ENCODE measurements at places on chromosomes 3 and 15.
A peak's percentile ranks its signal among the peaks of the same experiment; 100 is the strongest.

DNA sequence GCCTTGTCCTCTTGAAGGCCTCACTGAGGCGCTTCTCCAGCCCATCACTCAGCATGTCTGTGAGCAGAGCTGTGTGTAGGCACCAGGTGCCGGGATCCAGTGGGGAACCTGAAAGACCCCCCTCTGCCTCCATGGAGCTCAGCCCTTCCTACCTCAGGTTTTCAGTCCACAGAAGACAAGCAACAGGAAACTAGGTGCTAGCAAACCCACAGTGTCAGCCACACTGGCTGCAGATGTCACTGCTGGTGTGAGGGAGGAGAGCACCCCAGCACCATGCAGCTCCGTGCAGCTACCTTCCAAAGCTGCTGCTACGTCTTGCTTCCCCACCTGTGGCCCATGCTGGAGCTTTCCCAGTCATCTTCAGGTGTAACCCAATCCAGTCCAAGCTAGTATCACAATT lies 17.9 kb downstream of the PSTPIP1 start:
- DNase-seq, result no peak
- H3K27ac ChIP-seq, result peak overlapping the region; percentile 47
- H3K36me3 ChIP-seq, result no peaks in the 10 kb centered on the region
- peaks cover 7% of the 10 kb centered on the region for H3K27me3 ChIP-seq
- H3K4me1 ChIP-seq, result peaks cover 12% of the 10 kb centered on the region

GRCh38 chr15:57517030-57517671 lies 74.6 kb upstream of the MYZAP start:
- no peaks in the 10 kb centered on the region for H3K27me3 ChIP-seq
- H3K4me1 ChIP-seq, result peaks cover 35% of the 10 kb centered on the region
- no peak for DNase-seq
- H3K4me3 ChIP-seq, result no peak overlapping the region
- H3K27ac ChIP-seq, result peak overlapping the region; percentile 8

- DNase-seq, result no peak
- no peaks in the 10 kb centered on the region for H3K4me1 ChIP-seq
- H3K27ac ChIP-seq, result no peak overlapping the region
- H3K27me3 ChIP-seq, result peaks cover 33% of the 10 kb centered on the region
Observed at GRCh38 chr15:98433346-98433745, 215.0 kb upstream of the IGF1R start.

DNA sequence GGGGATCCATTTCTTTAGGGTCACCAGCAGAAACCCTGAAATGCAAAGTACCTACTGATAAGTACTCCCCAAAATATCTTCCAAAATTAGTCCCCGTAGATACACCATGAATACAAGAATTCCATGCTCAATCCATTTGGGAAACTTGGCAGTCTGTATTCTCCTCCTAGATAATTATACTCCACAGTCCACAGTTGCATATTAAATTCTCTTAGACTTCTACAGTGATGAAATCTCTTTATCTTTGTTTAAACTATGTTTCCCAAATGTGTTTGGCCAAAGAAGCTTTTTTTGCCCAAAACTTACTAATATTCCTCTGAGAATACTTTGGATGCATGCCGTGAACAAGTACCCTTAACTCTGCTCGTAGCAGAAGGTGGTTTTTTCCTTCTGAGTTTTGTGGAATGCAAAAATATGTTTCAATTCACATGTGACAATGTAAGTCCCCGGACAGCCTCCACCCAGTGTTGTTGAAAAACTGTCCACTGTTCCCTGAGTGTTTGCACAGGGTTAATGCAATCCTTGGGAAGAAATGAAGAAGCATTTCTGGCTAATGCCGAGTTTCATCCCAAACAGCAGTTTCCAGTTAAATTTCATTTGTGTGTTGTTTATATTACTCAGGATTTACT lies 126.7 kb downstream of the ARNT2 start:
- H3K27me3 ChIP-seq, result no peaks in the 10 kb centered on the region
- no peak for DNase-seq
- H3K4me3 ChIP-seq, result no peak overlapping the region
- no peak overlapping the region for H3K27ac ChIP-seq

DNA sequence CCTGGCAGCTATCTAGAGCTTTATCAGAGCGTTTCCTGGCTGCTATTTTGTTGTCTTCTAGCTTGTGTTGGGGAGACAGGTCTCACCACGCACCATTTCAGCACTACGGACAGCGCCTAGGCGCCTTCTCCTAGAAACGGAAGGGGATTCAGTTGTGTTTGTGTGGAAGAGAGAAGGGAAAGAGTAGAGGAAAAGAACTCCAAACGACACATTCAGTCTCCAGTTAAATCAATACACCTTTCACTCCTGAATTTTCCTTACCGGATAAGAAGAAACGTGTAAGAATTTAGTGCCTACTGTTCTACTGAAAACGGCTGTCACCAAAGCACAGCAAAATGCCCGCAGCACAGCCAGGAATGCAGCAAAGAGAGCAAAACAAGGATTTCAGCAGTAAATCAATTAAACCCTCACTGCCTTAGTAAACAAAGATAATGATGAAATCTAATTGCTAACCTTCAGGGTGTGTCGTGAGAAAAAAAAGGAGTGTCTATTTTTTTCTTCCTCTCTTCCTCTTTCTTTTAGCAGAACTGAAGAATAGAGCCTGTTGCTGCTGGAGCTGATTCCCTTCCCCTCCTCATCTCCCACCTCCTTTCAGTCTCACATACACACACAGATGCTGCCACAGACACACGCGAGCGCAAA lies 412 bp upstream of the CTXN2 start:
- peaks cover 14% of the 10 kb centered on the region for H3K4me1 ChIP-seq
- H3K27ac ChIP-seq, result no peak overlapping the region
- peak overlapping the region; percentile 79 for H3K4me3 ChIP-seq

DNA sequence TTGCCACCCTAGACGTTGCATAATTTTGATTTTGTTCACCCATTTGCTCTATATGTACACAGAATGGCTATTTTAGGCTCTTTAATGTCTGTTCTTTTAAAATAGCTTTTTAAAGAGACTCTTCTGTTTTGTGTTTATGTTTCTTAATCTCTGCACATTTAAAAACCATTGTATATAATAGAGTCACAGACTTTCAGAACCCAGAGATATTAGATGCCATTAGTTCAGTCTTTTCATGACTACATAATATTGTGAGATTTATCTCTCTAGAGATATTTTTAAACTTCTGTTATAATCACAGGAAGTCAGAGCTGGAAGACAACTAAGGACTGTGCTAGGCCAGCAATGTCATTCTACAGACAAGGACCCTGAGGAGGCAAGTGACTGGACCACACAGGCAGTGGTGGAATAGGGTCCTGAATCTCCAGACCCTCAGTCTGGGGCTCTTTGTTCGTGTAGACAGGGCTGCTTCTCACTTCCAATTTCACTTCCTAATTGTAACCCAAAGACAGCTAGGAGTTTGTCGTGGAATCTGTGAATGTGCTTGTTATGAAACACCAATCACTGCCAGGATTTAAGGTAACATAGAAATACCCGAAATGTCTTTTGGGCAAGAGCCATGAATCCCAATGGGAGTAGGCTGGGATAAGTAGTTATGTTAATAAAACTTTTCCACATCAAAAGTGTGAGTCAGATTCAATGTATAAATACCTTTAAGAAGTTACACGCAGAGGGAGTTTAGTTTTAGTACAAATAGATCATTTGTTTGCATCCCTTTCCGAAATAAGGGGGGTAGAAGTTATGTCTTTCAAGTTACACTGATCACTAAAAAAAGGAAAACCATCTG lies 165.2 kb upstream of the ROPN1 start:
- no peak overlapping the region for H3K27ac ChIP-seq
- H3K27me3 ChIP-seq, result no peaks in the 10 kb centered on the region
- H3K4me3 ChIP-seq, result no peak overlapping the region
- peaks cover 5% of the 10 kb centered on the region for H3K4me1 ChIP-seq
- H3K36me3 ChIP-seq, result peaks cover 11% of the 10 kb centered on the region

DNA sequence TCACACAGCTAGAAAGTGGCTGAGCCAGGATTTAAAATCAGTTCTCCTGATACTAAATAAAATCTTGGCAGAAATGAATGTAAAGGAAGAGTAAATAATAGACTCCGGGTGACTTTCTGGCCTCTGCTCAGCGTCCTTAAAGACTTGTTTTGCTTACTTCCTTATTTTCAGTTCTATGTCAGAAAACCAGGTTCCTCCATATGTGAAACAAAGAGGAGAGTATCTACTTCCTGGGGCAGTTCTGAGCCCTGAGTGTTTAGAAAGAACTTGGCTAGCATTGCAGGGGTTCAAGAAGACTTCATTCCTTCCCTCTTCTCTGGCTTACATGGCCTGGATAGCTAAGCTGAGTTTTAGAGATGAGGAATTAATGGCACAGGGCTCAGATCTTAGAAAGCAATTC lies 222.8 kb upstream of the TLE3 start:
- peaks cover 3% of the 10 kb centered on the region for H3K27me3 ChIP-seq
- no peak overlapping the region for H3K4me3 ChIP-seq
- H3K27ac ChIP-seq, result no peak overlapping the region
- DNase-seq, result no peak
- no peaks in the 10 kb centered on the region for H3K36me3 ChIP-seq

DNA sequence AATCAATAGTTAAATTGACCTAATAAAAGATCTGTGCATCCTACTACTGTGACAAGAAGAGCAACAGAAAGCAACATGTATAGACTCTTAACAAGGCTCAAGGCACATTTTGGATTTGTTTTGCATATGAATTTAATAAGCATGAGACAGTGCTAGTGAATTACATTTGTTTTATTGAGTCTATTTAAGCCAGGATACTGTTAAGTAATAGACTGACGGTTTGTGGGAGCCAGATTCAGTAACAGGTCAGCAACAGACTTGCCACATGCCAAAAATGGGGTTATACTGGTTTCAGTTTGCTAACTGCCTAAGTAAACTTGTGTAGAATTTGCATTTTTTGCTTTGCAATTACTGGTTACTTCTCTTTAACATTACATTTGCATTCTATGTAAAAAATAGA lies 54.0 kb downstream of the MBNL1 start:
- H3K4me3 ChIP-seq, result no peak overlapping the region
- H3K4me1 ChIP-seq, result no peaks in the 10 kb centered on the region
- no peak for DNase-seq
- H3K36me3 ChIP-seq, result peaks cover 14% of the 10 kb centered on the region

- no peak for DNase-seq
- no peaks in the 10 kb centered on the region for H3K36me3 ChIP-seq
- no peak overlapping the region for H3K4me3 ChIP-seq
- H3K27ac ChIP-seq, result no peak overlapping the region
- no peaks in the 10 kb centered on the region for H3K27me3 ChIP-seq
Observed at GRCh38 chr3:95210878-95211277, 1148.0 kb downstream of the NSUN3 start.

- no peak overlapping the region for H3K4me3 ChIP-seq
- H3K36me3 ChIP-seq, result no peaks in the 10 kb centered on the region
- peaks cover 36% of the 10 kb centered on the region for H3K4me1 ChIP-seq
- H3K27ac ChIP-seq, result peak overlapping the region; percentile 38
- peaks cover 7% of the 10 kb centered on the region for H3K27me3 ChIP-seq
Observed at GRCh38 chr3:177287231-177287630, 89.9 kb upstream of the TBL1XR1 start.

DNA sequence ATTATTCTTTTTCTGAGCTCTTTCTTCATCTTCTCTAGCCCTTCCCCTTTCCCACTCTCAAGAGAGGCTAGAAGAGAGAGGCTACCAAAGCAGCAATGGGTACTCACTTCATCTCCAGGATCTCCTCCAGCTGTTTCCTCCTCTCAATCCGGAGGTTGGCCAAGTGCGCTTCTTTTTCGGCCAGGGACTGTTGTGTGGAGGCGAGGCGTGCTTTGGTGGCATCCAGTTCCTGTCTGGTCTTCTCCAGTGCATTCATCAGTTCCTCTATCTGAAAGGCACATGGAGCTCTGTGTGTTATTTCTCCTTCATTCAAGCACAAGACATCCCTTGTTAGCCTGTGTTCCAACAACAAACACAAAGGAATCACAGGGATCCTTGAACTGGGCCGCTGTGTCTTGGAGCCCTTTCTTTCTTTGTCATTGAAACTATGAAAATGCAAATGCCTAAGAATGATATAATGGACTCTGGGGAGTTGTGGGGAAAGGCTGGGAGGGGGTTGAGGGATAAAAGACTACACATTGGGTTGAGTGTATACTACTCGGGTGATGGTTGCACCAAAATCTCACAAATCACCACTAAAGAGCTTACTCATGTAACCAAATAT lies 401.3 kb upstream of the WNT5A start:
- no peak overlapping the region for H3K4me3 ChIP-seq
- no peaks in the 10 kb centered on the region for H3K27me3 ChIP-seq
- no peaks in the 10 kb centered on the region for H3K36me3 ChIP-seq
- H3K27ac ChIP-seq, result no peak overlapping the region

- peaks cover 6% of the 10 kb centered on the region for H3K4me1 ChIP-seq
- no peaks in the 10 kb centered on the region for H3K36me3 ChIP-seq
- H3K27me3 ChIP-seq, result peaks cover 9% of the 10 kb centered on the region
- no peak for DNase-seq
- no peak overlapping the region for H3K27ac ChIP-seq
Observed at GRCh38 chr15:47780971-47781370, 63.7 kb downstream of the SEMA6D start.

DNA sequence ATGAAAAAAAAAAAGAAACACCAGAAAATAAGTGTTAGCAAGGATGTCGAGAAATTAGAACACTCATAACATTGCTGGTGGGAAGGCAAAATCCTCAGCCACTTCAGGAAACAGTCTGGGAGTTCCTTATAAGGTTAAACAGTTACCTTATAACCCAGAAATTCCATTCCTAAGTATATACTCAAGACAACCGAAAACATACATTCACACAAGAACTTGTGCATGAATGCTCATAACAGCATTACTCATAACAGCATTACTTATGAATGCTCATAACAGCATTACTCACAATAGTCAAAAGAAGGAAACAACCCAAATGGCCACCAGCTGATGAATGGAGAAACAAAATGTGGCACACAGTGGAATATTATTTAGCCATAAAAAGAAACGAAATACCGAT lies 34.8 kb upstream of the DCP1A start:
- H3K4me3 ChIP-seq, result no peak overlapping the region
- peaks cover 24% of the 10 kb centered on the region for H3K27me3 ChIP-seq
- no peak for DNase-seq
- H3K36me3 ChIP-seq, result no peaks in the 10 kb centered on the region
- H3K27ac ChIP-seq, result no peak overlapping the region
- no peaks in the 10 kb centered on the region for H3K4me1 ChIP-seq

DNA sequence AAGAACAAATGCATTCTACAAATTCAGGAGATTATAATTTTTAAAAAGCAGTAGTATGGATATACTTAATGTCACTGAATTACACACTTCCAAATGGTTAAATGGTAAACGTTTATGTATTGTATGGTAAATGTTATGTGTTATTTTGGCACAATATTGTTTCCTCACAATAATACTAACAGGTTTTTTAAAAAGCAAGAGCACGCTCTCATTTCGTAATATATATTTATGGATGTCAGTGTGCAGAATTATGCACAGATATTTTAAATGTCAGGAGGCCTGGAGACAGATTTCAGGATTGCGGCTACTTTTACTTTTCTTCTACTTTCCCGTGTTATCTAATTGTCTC lies 533 bp downstream of the ZNF445 start:
- peaks cover 31% of the 10 kb centered on the region for H3K36me3 ChIP-seq
- DNase-seq, result no peak
- no peak overlapping the region for H3K27ac ChIP-seq
- peaks cover 4% of the 10 kb centered on the region for H3K27me3 ChIP-seq
- H3K4me1 ChIP-seq, result peaks cover 37% of the 10 kb centered on the region
- peak overlapping the region; percentile 93 for H3K4me3 ChIP-seq
